MCF 10A (cell line): ENCODE measurements at places on chromosomes 4 and X. TPM values are rescaled to one million over a fixed set of nuclear protein-coding genes. Genes with fewer than 3 reads are reported as not detected.

The SYTL4 gene
- 1.9 and 2.1 TPM in 2 replicates for total RNA-seq

GRCh38 chr4:162131256-162131655, 32.5 kb downstream of the FSTL5 start:
- no peaks in the 10 kb centered on the region for H3K27me3 ChIP-seq
- H3K27ac ChIP-seq, result no peak overlapping the region
- DNase-seq, result peak; percentile 10
- no peaks in the 10 kb centered on the region for H3K36me3 ChIP-seq
- no peak overlapping the region for H3K4me3 ChIP-seq
- H3K4me1 ChIP-seq, result no peaks in the 10 kb centered on the region

The BMP2K gene
- total RNA-seq, result 47.3 and 50.4 TPM in 2 replicates

The SULT1E1 gene
- total RNA-seq, result 2.8 and 6.5 TPM in 2 replicates

GRCh38 chr4:6719611-6720179, 3.7 kb downstream of the BLOC1S4 start:
- peaks cover 13% of the 10 kb centered on the region for H3K4me1 ChIP-seq
- H3K36me3 ChIP-seq, result peaks cover 9% of the 10 kb centered on the region
- no peak overlapping the region for H3K27ac ChIP-seq
- no peaks in the 10 kb centered on the region for H3K27me3 ChIP-seq
- no peak for DNase-seq
- H3K4me3 ChIP-seq, result no peak overlapping the region

DNA sequence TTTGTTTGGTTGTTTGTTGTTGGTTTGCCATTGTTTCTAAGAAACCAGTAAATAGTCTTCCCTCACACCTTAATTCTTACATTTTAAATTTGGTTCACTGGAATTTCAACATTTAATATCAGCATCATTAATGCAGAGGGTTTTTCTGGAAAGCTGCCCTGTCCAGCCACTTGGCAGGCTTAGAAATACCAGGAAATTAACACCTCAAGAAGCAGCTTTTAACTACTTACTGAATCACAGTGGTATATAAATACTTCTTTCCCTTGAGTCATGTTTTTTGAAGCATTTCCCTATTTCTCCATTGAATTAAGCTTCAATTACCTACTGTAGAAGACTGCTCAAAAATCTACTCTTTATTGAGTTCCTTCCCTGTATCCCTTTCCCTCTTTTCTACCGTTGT, 1221.1 kb upstream of the ADGRL3 start:
- peaks cover 4% of the 10 kb centered on the region for H3K4me1 ChIP-seq
- no peak for DNase-seq
- H3K27me3 ChIP-seq, result no peaks in the 10 kb centered on the region
- H3K36me3 ChIP-seq, result no peaks in the 10 kb centered on the region
- no peak overlapping the region for H3K27ac ChIP-seq

- no peaks in the 10 kb centered on the region for H3K27me3 ChIP-seq
Observed at GRCh38 chr4:105022811-105023667, 123.6 kb upstream of the TET2 start.
